Activated CD4-positive, alpha-beta memory T cell treated with anti-CD3 and anti-CD28 coated beads for 36 hours (primary cell): ENCODE measurements at places on chromosomes 2 and 18. TPM values are rescaled to one million over a fixed set of nuclear protein-coding genes. Genes with fewer than 3 reads are reported as not detected.

DNA sequence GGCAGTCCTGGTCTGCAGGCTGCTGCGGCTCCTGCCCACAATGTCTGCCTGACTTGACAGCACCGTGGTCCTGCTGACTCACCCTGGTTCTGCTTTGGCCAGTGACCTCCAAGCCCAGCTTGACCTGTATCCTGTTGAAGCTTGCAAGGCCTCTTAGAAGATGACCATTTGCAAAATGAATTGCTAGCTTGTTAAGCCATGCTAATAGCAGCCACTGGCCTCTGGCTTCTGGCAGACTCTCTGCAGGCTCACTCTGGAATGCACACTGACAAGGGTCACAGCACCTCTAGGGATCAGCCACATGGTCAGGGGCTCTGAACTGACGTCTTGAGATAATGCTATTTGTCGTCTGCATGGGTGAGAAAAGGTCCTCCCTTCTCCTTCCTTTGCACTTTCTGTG, 25.9 kb downstream of the CNGA3 start:
- DNase-seq, result no peak
- no peaks in the 10 kb centered on the region for H3K4me1 ChIP-seq
- peaks cover 3% of the 10 kb centered on the region for H3K36me3 ChIP-seq

- H3K4me3 ChIP-seq, result no peak overlapping the region
- no peak for DNase-seq
- no peaks in the 10 kb centered on the region for H3K36me3 ChIP-seq
- H3K4me1 ChIP-seq, result no peaks in the 10 kb centered on the region
Observed at GRCh38 chr2:185128996-185129395, 530.7 kb downstream of the ZNF804A start.

DNA sequence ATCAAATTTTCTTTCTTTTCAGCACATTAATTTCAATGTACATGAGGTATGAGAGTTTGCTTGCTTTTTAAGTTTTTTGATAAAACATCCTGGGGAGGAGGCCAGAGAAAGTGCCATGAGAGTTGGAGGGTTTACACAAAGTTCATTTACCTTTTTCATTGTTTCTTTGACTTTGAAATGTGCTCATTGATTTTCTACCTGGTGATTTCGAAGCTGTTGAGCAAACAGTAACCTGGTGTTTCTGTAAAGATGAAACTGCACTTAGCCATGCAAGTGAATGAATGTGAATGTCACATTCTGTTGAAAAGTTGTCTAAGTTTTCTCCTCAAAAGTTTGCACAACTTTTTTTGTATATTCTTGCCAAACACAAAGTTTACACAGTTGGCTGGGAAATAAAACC, 797.0 kb downstream of the METTL4 start:
- H3K36me3 ChIP-seq, result no peaks in the 10 kb centered on the region
- no peak overlapping the region for H3K27ac ChIP-seq
- no peak overlapping the region for H3K4me3 ChIP-seq

DNA sequence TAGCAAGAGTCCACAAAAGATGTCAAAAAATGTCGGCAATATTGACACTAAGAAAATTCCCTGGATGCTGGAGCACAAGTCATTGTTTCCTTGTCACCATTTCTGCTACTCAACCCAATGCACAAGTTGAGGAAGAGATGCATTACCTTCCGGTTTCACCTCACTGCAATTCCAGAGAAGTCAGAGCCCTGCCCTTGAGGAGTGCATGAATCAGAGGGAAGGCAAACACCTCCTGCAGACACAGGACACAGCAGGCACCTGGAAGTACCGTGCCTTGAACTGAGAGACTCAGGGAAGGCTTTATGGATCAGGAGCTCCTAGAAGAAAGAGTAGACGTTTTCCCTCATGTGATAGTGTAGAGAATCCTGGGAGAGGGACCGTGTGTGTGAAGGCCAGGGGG, 62.7 kb upstream of the ARL4C start:
- no peak overlapping the region for H3K27ac ChIP-seq
- no peak overlapping the region for H3K4me3 ChIP-seq
- no peaks in the 10 kb centered on the region for H3K36me3 ChIP-seq

GRCh38 chr2:150647943-150648342, 160.5 kb upstream of the RND3 start:
- DNase-seq, result no peak
- H3K27me3 ChIP-seq, result peaks cover 2% of the 10 kb centered on the region
- H3K4me1 ChIP-seq, result no peaks in the 10 kb centered on the region
- H3K4me3 ChIP-seq, result no peak overlapping the region
- H3K27ac ChIP-seq, result no peak overlapping the region

DNA sequence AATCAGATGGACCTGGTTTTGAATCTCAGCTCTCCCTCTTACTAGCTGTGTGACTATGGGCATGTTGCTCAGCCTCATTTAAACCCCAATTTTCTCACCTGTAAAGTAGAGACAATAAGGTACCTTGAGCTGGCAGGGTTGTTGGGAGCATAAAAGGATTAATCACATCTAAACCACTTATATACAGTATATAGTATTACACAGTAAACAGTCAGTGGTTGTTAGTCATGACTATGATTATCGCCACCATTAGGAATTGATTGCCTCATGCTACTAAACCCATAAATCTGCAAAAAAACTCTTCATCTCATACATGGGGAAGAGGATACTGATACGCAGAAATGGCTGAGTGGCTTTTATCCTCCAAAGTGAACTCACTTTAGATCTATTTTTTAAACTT, 65.8 kb downstream of the INO80D start:
- H3K4me1 ChIP-seq, result no peaks in the 10 kb centered on the region
- H3K27me3 ChIP-seq, result no peaks in the 10 kb centered on the region
- no peak overlapping the region for H3K4me3 ChIP-seq
- H3K27ac ChIP-seq, result no peak overlapping the region

DNA sequence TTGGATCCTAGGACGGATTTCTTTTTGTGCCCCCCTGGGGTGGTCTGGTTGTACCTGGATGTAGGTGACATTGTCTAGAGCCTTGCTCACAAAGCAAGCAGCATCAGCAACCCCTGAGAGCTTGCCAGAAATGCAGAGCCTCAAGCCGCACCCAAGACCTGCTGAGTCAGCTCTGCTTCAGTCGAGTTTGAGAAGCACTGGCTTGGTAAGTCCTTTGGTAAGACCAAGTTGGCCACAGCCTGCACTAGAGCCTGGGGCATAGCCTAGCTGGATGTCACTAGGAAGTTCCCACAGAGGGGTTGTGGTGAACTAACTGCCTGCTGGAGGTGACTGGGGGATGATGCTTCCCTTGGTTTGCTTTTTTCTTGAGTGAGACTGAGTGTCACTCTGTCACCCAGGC, 6.2 kb downstream of the ABCG5 start:
- H3K4me1 ChIP-seq, result peaks cover 4% of the 10 kb centered on the region
- peaks cover 16% of the 10 kb centered on the region for H3K27me3 ChIP-seq
- H3K27ac ChIP-seq, result no peak overlapping the region
- no peaks in the 10 kb centered on the region for H3K36me3 ChIP-seq

DNA sequence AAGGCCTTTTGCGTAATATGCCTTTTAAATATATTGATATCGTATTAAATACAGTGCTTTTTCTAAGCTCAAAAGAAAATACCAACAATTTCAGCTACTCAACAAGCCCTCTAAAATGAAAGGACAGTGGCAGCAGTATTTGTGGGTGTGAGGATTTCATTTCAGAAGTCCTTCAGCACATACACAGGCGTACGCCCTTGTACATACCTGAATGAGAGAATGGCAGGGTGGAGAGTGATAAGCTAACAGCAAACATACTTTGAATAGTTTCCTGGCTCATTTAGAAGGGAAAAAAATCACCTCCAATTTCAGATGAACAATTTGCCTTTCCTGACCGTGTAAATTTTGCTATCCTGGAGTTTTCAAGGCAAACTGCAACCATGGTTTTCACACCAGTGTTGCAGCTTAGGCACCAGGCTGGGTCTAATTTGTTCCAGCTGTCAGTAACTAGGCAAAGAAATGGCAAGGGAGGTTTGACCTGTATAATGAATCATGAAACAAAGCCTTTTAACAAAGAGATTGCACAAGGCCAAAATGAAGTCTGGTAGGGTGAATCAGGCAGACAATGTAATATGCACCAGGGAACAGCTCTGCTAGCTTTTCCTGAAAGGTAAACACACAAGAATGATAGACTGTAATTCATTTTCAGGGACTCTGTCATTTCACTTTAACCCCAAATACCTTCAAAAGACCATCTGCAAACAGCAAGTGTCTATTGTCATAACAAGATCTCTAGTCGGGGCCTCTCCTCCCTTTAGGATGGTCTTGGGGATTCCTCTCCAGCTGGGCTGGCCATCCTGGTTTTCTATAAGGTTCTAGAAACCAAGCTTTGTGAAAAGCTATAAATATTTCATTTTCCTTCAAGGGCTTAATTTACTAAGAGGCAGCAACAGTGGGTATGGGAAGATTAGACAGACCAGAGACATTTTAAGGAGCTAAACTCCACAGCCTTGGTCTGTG, 11.5 kb downstream of the ANKRD29 start:
- H3K36me3 ChIP-seq, result no peaks in the 10 kb centered on the region
- H3K4me3 ChIP-seq, result no peak overlapping the region
- no peaks in the 10 kb centered on the region for H3K27me3 ChIP-seq
- H3K4me1 ChIP-seq, result no peaks in the 10 kb centered on the region
- H3K27ac ChIP-seq, result no peak overlapping the region

GRCh38 chr2:69062307-69062962, 49.5 kb downstream of the ANTXR1 start:
- no peaks in the 10 kb centered on the region for H3K36me3 ChIP-seq
- peaks cover 56% of the 10 kb centered on the region for H3K27me3 ChIP-seq
- H3K4me1 ChIP-seq, result no peaks in the 10 kb centered on the region
- no peak overlapping the region for H3K4me3 ChIP-seq
- DNase-seq, result no peak
- no peak overlapping the region for H3K27ac ChIP-seq

- H3K27ac ChIP-seq, result no peak overlapping the region
- H3K4me1 ChIP-seq, result peaks cover 55% of the 10 kb centered on the region
- H3K36me3 ChIP-seq, result peaks cover 19% of the 10 kb centered on the region
Observed at GRCh38 chr2:121599963-121600651, 49.2 kb downstream of the CLASP1 start.

DNA sequence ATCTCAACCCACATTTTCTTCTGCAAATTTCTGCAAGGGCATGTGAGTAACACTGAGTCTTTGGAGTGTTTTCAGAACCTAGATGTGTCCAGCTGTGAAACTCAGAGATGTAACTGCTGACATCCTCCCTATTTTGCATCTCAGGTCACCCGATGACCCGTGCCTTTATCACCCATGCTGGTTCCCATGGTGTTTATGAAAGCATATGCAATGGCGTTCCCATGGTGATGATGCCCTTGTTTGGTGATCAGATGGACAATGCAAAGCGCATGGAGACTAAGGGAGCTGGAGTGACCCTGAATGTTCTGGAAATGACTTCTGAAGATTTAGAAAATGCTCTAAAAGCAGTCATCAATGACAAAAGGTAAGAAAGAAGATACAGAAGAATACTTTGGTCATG, 8.0 kb downstream of the UGT1A1 start:
- no peak for DNase-seq
- H3K4me1 ChIP-seq, result no peaks in the 10 kb centered on the region
- no peaks in the 10 kb centered on the region for H3K36me3 ChIP-seq
- H3K27me3 ChIP-seq, result peaks cover 25% of the 10 kb centered on the region
- H3K27ac ChIP-seq, result no peak overlapping the region

GRCh38 chr2:31958140-31958717, 52.6 kb downstream of the MEMO1 start:
- no peak overlapping the region for H3K4me3 ChIP-seq
- H3K4me1 ChIP-seq, result peaks cover 65% of the 10 kb centered on the region
- H3K27ac ChIP-seq, result no peak overlapping the region
- H3K27me3 ChIP-seq, result no peaks in the 10 kb centered on the region

- no peak overlapping the region for H3K4me3 ChIP-seq
- H3K27ac ChIP-seq, result no peak overlapping the region
- no peaks in the 10 kb centered on the region for H3K36me3 ChIP-seq
- no peak for DNase-seq
- H3K4me1 ChIP-seq, result no peaks in the 10 kb centered on the region
Observed at GRCh38 chr18:6879508-6880195, 150.1 kb downstream of the ARHGAP28 start.

- DNase-seq, result no peak
- H3K4me1 ChIP-seq, result no peaks in the 10 kb centered on the region
- no peak overlapping the region for H3K27ac ChIP-seq
- H3K4me3 ChIP-seq, result no peak overlapping the region
- H3K27me3 ChIP-seq, result no peaks in the 10 kb centered on the region
- no peaks in the 10 kb centered on the region for H3K36me3 ChIP-seq
Observed at GRCh38 chr18:26999797-27000196, 134.3 kb upstream of the AQP4 start.

- DNase-seq, result no peak
- H3K27me3 ChIP-seq, result no peaks in the 10 kb centered on the region
- peak overlapping the region; percentile 86 for H3K27ac ChIP-seq
Observed at GRCh38 chr2:161199912-161200701, 39.9 kb downstream of the TANK start.

GRCh38 chr2:53188851-53189510, 578.6 kb upstream of the CHAC2 start:
- H3K27ac ChIP-seq, result no peak overlapping the region
- H3K36me3 ChIP-seq, result no peaks in the 10 kb centered on the region
- H3K4me1 ChIP-seq, result no peaks in the 10 kb centered on the region
- no peak overlapping the region for H3K4me3 ChIP-seq

DNA sequence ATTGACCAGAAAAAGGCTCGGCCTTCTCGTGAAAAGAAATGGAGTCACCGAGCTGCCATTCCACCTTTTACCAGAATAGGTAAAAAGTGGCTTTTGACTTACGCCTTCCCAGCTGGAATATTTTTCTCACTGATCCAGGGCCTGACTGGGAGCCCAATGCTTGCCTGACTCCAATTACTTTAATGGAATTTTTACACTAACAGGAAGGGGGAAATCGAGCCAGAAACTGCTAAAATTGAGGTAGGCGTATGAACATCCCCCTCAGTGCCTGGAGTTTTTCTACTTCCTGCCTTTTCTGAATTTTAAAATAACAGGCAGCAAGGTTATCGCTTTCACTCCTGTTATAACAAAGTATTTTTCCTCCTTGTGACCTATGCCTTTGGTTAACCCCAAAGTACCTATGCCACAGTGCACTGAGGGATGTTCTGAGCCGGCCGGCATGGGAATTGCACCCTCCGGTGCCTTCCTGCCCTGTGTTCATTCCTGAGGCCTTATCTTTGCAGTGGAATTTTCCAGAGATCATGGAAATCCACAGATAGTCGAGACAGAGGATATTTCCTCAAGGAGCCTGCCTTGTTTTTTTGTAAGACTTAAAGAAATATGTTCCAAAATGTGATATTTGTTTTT, 18.3 kb upstream of the RPL31 start:
- H3K36me3 ChIP-seq, result no peaks in the 10 kb centered on the region
- no peak for DNase-seq
- peaks cover 2% of the 10 kb centered on the region for H3K27me3 ChIP-seq
- peaks cover 2% of the 10 kb centered on the region for H3K4me1 ChIP-seq
- H3K27ac ChIP-seq, result peak overlapping the region; percentile 23

Gene MAP3K2
- 33.4 TPM for total RNA-seq

Gene SPATA3
- total RNA-seq, result 0.53 TPM

Gene MGAT5
- 38.3 TPM for total RNA-seq

Gene GATA6
- total RNA-seq, result 0.07 TPM

Gene TP53I3
- 0.90 TPM for total RNA-seq

Gene CXCR1
- total RNA-seq, result not detected

Gene PPP1R1C
- total RNA-seq, result not detected

Gene PSMA8
- 1.7 TPM for total RNA-seq
